ENCODE measurements at places on chromosomes 4 and X.

DNA sequence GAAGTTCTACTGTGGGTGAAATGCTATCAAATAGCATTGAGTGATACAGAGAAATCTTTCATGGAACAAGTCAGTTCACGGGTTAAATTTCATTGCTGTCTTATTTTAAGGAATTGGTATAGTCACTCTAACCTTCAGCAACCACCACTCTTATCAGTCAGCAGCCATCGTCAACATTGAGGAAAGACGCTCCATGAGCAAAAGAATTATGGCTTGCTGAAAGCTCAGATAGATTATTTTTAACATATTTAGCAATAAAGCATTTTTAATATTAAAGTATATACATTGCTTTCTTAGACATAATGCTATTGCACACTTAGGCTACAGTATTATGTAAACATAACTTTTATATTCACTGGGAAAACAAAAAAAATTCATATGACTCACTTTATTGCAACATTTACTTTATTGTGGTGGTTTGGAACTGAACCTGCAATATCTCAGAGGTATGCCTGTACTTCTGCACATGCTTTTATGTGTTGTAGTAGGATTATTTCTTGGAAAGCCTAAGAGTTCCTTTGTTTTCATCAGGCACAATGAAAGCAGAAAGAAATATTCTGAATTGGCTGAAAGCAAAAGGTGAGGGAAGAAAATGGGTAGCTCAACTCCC lies 586.7 kb downstream of the GBA3 start:
- ATAC-seq: no peak

DNA sequence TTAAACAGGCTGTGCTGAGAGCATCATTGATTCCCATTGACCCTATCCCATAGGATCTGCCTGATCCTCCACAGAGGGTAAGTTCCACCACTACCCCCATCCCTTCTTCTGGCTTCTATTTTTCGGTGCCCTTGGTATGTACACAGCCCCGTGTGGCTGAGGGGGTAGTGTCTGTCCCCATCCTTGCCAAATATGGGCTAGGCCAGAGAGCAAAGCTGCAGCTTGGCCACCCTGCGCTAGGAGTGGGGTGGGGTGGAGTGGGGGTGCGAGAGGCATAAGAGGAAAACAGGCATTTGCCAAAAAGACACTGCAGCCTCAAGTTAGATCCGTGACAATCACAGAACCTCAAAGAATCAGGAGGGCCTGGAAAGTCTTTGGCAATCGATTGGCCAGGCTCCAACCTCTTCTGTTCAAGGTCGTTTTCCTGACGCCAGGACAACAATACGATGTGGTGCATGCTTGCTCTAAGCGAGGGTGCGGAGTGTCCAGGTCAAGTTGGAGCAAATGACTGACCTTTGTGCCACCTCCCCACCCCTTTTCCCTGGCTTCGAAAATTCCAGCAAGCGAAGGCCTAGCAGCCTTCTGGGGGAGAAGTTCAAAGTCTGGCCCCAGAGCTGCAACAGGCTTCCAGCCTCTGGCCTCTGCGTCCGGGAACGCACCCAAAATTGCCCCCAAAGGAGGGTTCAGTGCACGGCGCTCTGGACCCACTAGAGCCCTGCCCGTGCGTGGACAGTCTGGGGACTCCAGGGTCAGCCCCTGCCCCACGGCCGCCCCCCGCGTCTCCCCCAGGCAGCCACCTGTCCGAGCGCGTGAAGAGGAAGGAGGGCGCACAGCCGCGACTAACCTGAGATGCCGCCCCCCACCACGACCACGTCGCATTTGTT lies 598 bp downstream of the MAOB start:
- ATAC-seq: no peak

GRCh38 chrX:101028562-101028961 lies 23.3 kb downstream of the TRMT2B start:
- ATAC-seq: no peak

DNA sequence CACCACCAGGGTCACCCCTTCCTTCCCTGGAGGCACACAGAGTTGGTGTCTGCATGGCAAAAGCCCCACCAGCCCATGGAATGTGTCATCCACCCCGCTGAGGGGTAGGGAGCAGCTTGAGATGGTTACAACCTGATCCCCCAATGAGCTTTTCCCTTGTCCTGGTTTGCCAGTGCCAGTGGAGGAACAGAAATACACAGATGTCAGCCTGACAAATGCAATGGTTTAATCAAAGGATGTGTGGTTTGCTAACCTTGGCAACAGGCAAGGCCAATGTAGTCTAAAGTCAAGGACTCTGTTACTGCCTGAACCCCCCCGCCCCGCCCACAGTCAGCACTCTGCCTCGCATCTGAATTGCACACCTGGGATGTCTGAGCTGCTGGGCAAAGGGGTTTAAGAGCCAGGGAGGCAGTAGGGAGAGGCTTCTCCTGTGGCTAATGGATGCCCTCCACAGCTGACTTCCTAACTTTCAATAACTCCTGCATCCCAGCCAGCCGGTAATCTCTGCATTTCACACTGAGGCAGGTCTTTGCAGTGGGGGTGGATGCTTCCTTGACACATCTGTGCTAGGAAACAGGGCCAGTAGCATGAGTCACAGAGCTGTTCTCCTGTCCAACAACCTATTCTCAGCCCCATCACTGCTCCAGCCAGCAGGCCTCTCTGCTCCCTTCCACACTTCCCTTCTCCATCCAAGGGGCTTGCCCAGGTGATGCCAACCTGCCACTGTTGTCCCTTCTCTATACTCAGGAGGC lies 137.5 kb downstream of the AMMECR1 start:
- peak; percentile 88 for ATAC-seq

GRCh38 chrX:45518552-45518951 lies 317.9 kb upstream of the DIPK2B start:
- no peak for ATAC-seq

DNA sequence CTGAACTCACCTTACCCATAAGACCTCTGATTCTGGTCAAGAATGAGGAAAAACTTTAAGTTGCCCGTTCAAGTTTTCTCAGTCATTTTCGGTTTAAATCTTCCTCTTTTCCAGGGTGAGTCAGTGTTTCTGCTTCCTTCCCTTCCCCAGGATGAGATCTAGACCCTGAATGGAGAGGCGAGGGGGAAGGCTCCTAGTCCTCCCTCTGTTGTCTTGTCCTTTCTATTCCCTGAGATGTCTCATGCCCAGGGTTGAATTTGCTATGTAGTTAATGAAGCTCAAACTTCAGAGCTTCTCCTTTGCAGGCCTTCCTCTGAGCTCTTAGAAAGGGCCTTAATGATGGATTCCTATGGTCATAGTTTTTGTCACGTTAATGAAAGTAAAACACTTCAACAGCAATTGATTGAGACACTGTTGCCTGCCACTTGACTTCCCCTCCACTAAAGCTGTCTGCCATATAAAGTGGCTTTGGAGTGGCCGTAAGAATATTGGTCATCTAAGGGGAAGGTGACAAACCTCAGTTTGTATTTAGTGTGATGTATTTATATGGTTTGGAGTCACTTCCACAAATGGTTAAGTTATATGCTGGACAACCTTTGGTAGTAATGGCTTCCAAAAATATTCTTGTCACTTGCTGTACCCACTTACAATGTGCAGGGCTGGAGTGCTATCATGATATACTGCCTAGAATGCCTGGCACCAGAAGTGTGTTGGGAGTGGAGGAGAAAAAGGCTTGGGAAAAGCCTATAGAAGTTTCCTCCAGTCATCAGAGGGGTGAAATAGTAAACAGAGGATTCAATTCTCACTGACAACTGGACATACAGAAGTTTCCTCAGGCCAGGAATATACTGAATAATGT lies 24.3 kb upstream of the GPRIN3 start:
- ATAC-seq: no peak

DNA sequence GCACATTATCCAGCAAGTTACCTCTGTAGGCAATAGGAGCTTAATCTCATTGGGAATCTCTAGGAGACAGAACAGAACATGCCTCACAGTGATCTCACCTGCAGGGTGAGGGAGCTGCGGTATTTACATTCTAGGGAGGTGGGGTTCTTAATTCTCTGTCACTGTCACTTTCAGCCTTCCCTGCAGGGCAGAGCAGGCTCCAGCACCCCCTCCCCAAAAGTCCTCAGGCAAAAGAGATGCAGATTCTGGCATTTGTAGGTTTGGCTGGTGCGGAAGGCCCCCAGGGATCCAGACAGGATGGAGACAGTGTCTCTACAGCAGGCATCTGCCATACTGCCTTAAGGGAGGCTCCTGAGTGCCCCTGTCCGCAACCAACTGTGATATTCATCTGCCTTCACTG lies 166.4 kb upstream of the ATP6AP2 start:
- no peak for ATAC-seq

DNA sequence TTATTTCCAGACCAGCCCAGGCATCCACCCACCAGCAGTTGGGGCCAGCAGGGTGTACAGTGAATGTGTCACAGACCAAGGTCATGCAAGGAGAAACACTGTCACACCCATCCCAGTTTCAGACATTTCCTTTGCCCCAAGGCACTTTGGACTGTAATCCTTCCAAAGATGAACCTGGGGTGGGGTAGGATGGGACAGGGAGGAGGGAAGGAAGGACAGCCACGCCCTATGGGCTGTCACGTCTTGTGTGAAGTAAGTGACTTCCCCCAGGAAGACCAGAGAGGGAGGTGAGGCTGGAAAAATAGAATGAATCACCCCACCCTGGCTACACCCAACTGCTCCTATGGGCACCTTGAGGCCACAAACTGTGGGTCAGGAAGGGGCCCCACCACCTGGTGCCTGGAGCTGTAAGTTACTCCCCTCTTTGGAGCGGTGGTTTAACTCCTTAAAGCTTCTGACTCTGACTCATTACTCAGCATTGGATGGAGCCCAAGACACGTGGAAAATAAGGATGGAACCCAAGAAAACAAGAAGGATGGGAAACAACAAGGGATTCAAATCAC lies 349.9 kb upstream of the KLF3 start:
- ATAC-seq: no peak

GRCh38 chr4:6875431-6875831 lies 34.2 kb upstream of the TBC1D14 start:
- no peak for ATAC-seq

- peak; percentile 66 for ATAC-seq
Measured at GRCh38 chr4:105895583-105896460, 551 bp downstream of the NPNT start.

GRCh38 chrX:100479329-100479728 lies 69.3 kb upstream of the PCDH19 start:
- ATAC-seq: no peak

GRCh38 chr4:152459326-152459725 lies 76.6 kb downstream of the FBXW7 start:
- ATAC-seq: no peak

DNA sequence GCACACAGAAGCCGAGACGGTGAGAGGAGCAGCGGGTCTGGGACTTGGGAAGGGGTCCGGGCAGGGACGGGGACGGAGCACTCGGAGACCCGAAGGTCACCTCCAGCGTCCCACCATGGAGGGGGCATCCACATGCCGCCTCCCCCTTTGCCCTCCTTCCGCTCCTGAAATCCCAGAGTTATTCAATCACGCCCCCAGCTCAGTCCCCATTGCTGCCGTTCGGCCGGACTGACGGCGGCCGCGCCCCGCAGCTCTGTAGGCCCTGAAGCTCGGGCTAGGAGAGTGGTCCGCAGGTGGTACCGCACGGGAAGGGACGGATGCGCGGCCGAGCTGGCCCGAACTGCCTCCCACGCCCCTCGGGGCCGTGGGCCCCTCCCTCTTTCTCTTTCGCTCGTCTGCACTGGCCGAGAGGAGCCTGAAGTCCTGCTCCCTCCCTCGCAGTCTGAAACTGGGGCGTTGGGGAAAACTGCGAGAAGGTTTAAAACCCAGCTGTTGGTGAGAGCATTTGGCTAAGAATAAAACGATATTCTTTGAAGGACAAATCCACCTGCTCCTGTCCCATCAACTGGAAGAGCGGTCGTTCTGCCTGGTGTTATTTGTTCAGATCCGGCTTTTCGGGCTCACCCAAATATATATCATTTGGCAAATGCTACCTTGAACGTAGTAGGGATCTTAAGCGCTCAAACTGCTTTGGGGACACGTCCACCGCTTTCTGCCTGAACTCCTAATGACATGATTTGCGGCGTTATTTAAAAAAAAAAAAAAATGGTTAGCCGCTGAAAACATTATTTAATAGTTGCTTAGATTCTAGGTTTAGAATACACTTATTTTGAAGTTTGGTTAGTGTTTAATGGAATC lies 719 bp downstream of the USO1 start:
- peak; percentile 78 for ATAC-seq

DNA sequence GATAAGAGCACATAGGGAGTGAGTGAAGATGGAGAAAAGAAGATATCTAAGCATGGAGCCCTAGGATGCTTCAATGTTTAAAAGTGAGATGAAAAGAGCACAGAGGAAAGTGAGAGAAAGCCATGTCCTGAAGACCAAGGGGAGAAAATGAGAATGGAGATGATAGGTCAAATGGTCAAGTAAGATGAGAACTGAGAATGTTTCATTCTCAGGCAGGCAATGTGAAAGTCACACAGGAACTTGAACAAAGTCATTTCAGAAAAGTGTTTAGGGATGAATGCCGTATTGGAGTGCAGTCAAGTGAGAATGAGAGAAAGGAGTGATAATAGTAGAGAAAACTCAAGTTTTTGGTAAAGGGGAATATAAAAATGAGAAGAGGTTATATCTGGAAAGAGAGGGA lies 148.7 kb upstream of the PTCHD1 start:
- no peak for ATAC-seq

DNA sequence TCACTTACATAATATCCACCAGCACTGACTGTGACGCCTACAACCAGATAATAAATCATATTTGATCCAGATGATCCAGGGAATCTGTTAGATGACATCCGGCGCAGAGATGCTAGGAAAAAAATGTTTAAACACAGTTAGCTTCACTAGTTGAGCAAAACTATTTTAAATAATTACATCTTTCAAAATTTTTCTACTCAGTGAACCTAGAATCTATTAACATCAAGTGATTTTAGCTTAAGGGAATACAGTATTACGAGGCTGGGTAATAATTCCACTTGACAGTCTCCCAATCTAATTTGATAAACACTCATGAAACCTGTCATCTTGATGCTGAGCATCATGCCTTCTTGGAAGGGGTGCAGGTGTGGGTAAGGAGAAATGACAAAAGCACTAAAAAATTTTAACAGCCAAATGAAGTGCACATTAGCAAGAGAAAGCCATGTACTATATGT lies 4.7 kb downstream of the MGARP start:
- peak; percentile 67 for ATAC-seq

GRCh38 chr4:158067646-158068045 lies 105.2 kb downstream of the GASK1B start:
- no peak for ATAC-seq

DNA sequence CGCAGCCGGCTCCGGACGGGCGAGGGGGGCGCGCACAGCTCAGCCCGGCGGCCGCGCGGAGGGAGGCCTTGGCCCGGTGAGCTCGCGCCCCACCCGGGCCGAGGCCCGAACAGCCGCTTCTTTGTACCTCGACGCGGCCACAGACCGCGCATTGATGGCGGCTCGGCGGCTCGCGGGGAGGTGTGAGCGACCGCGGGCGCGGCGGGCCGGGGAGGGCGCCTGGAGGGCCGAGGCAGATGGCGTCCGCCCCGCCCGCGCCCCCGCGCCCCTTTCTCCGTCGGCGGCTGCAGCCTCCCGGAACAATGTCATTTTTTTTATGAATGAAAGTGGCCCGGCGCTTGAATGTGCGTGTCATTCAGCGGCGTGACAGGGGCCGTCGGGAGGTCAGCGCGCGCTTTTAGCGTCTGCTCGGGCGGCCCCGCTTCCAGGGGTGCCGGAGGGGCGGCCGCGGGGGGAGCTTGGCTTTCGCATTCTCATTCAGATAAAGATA lies 1.8 kb downstream of the FGFR3 start:
- no peak for ATAC-seq

All from SK-N-SH treated with all-trans-retinoic acid at 6 μM for 48 hours (cell line).